GM23248 (cell line): ENCODE measurements at places on chromosomes 16 and 17. TPM values are rescaled to one million over a fixed set of nuclear protein-coding genes. Genes with fewer than 3 reads are reported as not detected.

C17orf50 gene
- not detected in 2 replicates for total RNA-seq

TSNAXIP1 gene
- 0.65 and 2.4 TPM in 2 replicates for total RNA-seq

TNFRSF17 gene
- total RNA-seq = not detected in 2 replicates

FKBP10 gene
- 750 and 759 TPM in 2 replicates for total RNA-seq

GINS2 gene
- total RNA-seq = 3.8 and 9.9 TPM in 2 replicates
